ENCODE measurements at places on chromosomes 4 and X.

DNA sequence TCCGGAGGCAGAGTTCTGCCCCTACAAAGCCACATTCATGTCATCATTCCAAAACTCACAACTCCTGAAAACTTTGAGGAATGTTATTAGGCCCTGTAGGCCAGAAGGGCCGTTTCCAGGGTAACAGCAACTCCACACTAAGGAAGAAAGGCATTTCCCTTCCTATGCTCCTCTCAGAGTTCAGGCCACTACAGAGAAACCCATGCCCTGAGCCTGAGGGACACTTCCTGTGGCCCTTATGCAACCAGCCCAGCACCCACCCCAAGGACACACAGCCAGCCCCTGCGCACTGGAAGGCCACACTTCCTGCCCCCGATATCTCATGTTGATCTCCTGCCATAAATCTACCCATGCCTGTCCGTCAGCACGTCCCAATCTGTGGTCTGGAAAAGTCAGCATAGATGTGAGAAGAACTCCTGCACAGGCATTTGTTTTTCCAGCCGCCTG, 289.3 kb downstream of the BCOR start:
- no peak for DNase-seq

DNA sequence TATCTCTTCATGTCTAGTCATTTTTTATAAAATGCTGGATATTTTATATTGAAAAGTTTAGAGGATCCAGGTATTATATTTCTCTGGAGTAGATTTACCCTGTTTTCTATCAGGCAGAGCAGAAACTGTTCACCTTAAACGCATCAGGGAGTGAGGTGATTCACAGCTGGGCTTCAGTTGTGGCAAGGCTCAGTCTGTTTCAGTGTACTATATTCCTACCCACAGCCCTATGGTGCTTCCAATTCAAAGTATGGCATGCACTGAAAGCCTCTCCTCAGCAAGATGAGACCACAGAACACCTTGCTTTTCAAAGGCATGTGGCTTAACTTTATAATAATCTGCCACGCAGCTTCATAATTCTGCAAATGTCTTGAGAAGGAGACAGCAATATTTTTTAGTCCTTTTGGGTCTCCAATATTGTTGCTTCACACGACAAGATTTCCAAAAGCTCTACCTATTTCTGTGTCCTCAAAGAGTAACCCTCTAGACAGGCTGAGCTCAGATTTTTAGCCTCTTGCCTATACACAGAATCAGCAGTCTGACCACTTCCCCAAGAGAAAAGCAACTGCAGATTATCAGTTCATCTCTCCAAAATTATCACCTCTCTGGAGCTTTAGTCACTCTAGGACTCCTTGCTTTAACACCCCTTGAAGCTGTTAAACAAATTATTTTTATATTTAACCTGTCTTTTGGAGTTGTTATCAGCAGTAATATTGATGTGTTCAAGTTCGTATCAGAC, 24.4 kb downstream of the PRDM5 start:
- no peak for DNase-seq

DNA sequence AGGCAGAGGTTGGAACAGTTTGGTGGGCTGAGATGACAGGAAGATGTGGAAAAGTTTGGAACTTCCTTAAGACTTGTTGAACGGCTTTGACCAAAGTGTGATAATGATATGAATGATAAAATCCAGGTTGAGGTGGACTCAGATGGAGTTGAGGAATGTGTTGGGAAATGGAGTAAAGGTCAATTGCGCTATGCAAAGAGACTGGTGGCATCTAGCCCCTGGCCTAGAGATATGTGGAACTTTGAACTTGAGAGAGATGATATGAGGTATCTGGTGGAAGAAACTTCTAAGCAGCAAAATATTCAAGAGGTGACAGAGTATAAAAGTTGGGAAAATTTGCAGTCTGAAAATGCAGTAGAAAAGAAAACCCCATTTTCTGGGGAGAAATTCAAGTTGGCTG, 21.4 kb upstream of the UGT2B17 start:
- no peak for DNase-seq

GRCh38 chr4:42824278-42824977, 68.1 kb upstream of the GRXCR1 start:
- DNase-seq: no peak

- peak; percentile 51 for DNase-seq
Measured at GRCh38 chr4:92305148-92305877, 1.5 kb downstream of the GRID2 start.

GRCh38 chr4:15811703-15812337, 33.7 kb downstream of the CD38 start:
- no peak for DNase-seq

- DNase-seq: no peak
Measured at GRCh38 chr4:31043382-31044062, 323.4 kb downstream of the PCDH7 start.

GRCh38 chr4:47531241-47531953, 46.3 kb downstream of the ATP10D start:
- no peak for DNase-seq

GRCh38 chrX:15016051-15016450, 142.8 kb downstream of the MOSPD2 start:
- DNase-seq: no peak

- no peak for DNase-seq
Measured at GRCh38 chr4:176844448-176844847, 51.7 kb upstream of the VEGFC start.

GRCh38 chr4:141896687-141897086, 260.3 kb downstream of the IL15 start:
- no peak for DNase-seq

GRCh38 chr4:8882239-8882638, 10.6 kb upstream of the HMX1 start:
- no peak for DNase-seq

DNA sequence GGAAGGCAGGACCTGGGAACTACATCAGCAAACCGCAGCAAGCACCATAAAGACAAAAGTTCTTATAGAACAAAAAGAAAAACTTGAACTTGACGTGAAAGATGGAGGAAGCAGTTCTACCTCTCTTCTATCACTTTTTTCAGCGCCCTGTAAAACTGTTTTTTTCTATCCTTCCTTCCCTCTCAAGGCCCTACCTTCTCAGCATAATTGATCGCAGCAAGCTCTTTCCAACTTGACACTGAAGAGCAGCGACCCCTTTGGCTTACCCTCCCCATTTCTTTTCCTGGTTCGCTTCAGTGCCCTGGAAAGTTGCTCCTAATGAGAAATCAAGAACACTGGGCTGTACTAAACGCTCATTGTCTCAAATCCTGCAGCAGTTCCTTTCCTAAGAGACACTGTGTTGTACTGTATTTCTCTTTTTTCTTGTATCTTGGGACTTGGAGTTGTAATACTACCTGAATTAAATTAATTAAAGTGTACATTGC, 150.6 kb upstream of the SLC4A4 start:
- DNase-seq: no peak

DNA sequence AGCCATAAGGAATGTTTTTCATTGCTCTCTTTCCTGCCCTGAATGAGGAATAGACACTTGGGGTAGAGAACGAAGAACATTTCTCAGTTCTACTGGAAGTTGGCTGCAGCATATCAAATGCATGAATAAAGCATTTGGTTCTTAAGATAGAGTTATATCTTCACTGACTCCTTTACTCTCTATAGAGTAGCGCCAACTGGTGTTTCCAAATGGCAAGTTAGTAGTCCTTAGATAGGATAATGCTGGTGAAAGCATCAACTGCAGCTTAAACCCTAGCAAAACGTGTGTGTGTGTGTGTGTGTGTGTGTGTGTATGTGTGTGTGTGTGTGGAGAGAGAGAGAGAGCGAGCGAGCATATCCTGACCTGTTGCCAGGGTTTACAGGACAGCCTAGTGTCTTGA, 62.2 kb upstream of the FRMPD4 start:
- DNase-seq: no peak

DNA sequence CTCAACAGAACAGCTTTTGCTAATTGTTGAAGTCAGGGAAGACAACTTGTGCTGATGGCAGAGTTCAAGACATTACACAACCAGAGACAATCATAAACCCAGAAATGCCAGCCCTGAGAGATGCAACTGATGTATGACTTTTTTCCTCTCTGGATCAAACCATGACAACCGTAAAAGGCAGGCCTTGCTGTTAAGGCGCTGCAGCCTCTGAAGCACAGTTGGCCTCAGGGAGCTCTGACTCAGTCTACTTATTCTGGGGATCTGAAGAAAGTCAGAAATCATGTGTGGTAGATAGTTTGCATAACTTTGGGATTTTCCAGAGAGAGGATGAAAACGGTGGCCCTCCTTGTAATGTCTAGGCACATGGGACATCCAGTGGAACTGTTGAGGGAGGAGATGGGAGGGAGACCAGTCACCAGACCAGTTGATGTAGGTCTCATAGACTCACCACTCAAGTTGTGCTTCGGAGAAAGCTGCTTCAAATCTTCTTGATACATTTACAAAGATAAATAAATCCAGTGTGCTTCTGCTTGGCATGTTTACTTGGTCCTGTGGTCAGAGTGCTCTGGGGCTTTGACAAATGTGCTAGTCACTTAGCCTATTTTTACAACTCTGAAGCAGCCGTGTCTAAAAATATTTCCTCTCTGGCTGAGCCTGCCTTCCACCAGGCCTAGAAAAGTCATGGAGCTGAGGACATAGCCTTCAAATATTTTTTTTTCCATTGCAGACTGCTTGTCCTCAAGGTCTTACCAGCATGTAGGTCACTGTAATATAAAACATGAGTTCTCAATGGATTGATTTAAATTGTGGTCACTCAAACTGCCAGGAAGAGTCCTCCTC, 7.5 kb downstream of the HADH start:
- no peak for DNase-seq

- DNase-seq: no peak
Measured at GRCh38 chr4:40335525-40335894, 377 bp downstream of the CHRNA9 start.

DNA sequence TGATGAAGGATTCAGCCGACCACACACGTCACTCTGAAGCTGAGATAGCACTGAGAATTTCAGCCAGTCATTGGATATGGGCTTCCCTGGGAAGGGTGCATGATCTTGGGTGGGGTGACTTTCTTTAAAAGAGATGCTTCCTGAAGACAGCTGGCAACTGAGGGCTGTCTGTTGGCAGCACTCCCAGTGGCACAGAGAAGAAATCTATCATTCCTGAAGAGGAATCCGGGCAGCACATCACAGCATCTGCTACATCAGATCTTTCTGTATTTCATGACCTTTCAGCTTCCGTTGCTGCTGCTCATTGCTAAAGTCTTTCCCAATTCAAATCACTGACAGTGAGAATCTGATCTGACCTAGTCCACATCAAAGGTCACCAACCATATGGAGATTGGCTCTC, 193.8 kb upstream of the RBPJ start:
- no peak for DNase-seq

DNA sequence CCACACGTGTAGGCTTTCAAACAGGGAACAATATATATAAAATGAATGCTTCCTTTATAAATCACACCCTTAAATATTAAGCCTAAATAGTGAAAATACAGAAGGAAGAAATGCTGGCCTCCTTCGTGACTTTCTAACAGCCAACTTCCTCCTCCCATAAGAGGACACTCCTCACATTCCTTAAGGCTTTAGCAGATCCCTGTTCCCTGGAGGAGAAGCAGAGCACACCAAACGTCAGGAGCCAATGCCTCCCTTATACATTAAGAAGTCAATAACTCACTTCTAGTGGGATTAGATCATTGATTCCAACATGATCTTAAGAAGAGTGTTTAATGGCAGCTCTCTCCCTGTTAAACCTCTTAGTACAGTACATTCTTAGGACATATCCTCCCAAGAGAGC, 108.4 kb upstream of the FAM241A start:
- DNase-seq: no peak

DNA sequence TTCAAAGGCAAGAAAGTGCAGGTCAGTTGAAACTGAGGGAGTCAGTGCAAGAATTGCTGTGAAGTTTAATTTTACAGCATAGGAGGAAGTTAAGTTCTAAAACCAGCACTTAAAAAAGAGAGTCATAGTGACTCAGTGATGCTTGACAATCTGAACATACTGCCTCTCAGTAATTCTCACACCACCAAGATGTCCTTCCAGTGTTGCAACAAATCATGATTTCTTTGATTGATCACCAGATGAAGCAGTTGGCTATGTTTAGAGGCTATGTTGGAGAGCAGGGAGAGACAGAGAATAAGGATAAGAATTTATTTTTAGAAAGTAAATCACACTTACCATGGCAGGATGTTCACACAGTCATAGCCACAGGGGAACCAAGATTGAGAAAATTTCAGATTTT, 13.2 kb downstream of the TRIM2 start:
- no peak for DNase-seq

- no peak for DNase-seq
Measured at GRCh38 chr4:165502916-165503907, 124.4 kb downstream of the CPE start.

- peak; percentile 48 for DNase-seq
Measured at GRCh38 chrX:19804151-19804550, 83.2 kb downstream of the SH3KBP1 start.

DNA sequence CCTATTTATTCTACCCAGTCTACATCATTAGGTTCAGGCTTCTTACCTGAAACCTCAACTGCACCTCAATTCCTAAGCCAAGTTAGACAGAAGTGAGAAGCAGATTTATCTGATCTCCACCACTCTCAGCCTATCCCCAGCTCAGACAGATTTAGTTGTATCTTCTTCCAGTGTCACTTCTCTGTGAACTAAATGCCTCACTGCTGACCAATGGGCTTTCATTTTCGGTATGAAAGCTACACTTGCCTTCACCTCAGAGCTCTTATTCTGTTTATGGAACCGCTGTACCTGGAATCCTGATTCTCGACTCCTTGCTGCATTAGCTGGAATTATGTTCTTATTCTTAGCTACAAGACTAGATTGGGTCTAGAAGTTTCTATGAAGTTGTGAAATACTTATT, 833.2 kb downstream of the CCSER1 start:
- DNase-seq: no peak

DNA sequence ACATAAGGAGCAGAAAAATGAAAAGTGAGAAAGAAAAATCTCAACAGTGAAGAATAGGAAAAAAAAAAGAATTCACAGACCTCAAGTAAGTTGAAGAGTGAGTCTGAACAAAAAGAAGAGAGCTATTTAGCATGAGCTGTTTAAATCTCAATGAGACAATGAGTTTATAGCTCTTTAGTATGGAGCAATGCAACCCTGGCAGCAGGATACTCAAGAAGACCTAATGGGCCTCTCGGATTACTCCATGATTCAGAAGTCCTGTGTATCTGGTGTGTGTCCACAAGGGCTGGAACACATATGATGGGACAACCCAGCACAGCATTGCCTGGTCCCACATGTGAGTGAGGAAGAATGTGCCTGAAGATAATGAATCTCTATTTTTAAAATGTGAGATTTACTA, 563.1 kb upstream of the INTU start:
- DNase-seq: no peak

DNA sequence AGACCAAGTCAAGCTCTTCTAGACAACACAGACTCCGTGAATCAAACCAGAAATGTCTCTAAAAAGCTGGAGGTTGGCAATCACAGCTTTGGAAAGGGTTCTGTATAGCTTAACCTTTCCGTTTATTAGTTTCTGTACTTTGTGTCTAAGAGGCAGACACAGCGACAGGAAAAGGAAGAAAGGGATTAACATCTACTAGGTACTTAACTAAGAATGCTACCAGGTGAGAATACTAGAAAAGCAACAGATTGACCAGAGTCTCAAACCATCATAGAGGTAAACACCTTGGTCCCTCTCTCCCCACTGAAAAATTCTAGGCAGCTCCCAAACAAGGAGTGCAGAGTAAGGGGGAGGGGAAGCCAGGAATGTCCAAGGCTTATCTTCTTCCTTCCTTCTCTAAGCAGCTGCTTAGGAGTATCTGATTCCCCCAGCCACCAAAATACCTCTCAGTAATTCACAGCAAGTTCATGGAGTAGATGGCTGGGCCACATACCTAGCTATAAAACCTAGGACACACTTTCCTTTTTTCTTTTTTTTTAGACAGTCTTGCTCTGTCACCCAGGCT, 80.8 kb downstream of the APBB2 start:
- DNase-seq: no peak

GRCh38 chrX:43958529-43958928, 14.7 kb downstream of the NDP start:
- peak; percentile 54 for DNase-seq

Data from NCI-H146 (cell line).